Renal cortex interstitium (tissue), 15 donors: ENCODE measurements at places on chromosomes 7 and 10. TPM values are rescaled to one million over a fixed set of nuclear protein-coding genes. Genes with fewer than 3 reads are reported as not detected.

DNA sequence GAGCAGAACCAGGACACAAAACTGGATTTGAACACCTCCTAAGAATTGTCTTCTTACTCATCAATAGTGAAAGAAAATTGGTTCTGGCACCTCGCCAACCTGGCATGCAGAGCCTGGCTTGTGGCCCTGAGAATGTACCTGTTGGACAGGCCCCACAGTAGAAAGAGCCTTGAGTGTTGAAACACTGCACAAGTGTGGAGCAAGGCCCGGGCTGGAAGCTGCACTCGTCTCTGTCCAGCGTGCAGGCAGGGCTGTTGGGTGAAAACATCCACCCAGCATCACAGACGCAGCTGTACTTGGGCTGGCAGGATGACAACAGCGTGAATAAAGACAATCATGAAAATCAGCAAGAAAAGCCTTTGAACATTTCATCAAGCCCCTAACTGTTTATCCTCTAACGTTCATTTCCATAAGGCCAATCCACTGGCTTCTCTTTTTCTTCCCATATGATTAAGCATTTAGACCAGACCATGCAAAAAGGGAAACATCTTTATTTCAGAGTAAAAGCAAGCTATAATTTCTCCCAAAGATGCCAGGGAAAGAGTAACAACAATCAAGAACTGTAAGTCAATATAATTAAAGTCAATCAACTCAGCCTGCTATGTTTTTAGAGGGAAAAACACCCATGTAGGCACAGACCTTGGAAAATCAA, 15.6 kb downstream of the CUBN start:
- no peak for DNase-seq

The ABCC2 gene
- polyA plus RNA-seq = 10.3 TPM

The LOXL4 gene
- polyA plus RNA-seq = 3.3 TPM

The NXPH1 gene
- polyA plus RNA-seq = 0.06 TPM

DNA sequence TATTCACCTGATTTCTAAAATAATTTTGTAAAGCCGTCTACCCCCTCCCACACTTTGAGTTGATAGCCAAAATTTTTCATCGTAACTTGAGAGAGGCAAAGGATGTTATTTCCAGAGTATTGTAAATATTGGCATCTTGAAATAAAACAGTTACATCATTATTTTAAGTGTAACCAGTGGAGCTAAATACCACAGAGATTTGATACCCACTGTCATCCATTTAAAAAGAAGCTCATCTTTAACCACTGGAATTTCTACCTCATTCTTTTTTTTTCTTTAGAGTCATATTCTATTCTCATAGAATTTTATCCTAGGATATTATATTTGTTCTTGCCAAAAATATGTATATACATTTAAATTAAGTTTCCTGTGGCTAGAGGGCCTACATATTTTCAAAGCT, 48.6 kb downstream of the CAMK1D start:
- DNase-seq = no peak

The DNAH11 gene
- 0.78 TPM for polyA plus RNA-seq

GRCh38 chr7:67343572-67343971, 346.9 kb downstream of the TYW1 start:
- no peak for DNase-seq

- no peak for DNase-seq
These were observed 780.3 kb downstream of the SUGCT start for GRCh38 chr7:40915071-40915470.

GRCh38 chr10:18164093-18164492, 23.9 kb downstream of the CACNB2 start:
- no peak for DNase-seq

- DNase-seq = no peak
These were observed 38.8 kb downstream of the CDHR3 start for GRCh38 chr7:106001886-106002285.

- no peak for DNase-seq
These were observed 127.1 kb downstream of the KMT2E start for GRCh38 chr7:105141068-105141467.

DNA sequence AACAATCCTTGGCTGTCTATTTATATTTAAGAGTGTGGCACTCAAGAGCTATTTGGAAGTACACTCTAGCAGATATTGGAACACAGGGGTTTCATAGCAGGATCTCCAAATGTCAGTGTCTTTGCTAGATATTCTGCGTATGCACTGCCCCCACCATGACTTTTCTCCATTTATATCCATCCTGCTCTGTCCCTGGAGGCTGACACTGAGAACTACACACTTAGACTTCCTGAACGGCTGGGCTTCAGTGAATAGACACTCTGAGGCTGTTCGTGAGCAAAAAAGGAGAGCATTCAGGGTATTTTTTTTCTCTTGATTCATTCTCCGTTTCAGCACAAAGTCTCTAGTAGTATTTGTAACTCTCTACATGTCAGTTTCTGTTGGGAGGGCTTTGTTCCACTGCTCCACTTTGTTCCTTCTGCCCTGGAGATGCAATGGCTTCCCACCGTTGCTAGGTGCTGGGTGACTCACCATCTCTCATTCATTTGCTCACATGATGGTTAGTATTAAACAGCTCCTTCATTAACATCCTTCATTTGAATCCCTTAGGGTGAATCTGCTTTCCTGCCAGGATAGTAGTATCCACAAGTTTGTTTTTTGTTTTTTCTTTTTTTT, 155.9 kb upstream of the SLC13A1 start:
- DNase-seq = no peak

DNA sequence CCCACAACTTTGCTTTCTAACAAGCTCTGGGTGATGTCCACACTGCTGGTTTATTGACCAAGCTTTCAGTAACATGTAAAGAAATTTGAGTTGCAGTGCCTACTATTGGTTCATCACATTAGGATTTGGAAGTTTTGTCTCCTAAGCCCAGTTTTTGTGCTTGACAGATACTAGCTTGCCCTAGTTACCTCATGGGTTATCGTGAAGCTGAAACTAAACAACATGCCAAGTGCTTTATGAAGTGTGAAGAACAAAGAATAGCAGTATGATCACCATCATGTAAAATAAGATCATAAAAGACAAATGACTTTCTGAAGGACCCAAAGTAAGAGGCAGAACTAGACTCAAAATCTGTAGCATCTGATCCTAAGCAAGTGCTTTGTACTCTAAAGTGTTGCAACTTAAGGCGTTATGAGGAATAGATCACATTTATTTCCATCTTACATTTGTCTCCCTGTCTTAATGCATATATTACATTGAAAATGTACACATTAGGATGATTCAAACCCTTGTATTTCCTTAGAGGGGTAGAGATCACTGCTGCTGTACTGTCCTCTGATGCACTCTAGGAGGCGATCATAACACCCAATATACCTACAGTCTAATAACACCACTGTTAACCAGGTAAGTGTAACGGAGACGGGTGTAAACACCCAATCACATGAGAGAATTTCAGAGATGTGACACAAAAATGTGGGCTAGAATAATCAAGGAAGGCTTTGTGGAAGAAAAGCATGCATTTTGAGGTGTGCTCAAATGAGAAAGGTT, 71.3 kb downstream of the NRCAM start:
- no peak for DNase-seq

DNA sequence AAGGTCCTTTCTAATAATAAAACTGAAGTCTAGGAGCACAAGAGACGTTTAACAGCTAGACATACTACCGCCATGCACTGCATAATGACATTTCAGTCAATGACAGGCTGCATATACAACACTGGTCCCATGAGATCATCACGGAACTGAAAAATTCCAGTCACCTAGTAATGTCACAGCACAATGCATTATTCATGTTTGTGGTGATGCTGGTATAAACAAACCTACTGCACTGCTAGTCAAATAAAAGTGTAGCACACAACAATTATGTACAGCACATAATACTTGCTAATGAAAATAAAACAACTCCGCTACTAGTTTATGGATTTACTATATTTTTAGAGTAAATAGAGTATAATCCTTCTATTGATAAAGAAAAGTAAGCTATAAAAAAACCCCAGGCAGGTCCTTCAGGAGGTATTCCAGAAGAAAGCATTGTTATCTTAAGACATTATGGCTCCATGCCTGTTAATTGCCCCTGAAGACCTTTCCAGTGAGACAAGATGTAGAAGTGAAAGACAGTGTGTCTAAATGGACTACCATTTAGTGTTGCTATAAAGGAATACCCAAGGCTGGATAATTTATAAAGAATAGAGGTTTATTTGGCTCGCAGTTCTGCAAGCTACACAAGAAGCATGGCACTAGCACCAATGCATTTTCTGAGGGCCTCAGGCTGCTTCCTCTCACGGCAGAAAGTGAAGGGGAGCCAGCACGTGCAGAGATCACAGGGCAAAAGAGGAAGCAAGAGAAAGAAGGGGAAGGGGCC, 47.1 kb downstream of the HIBADH start:
- no peak for DNase-seq

GRCh38 chr10:117621795-117622420, 79.4 kb downstream of the EMX2 start:
- no peak for DNase-seq

GRCh38 chr7:43461349-43462024, 121.4 kb upstream of the STK17A start:
- DNase-seq = no peak

- no peak for DNase-seq
These were observed 87.5 kb upstream of the IFRD1 start for GRCh38 chr7:112362731-112363131.

The CPED1 gene
- 43.9 TPM for polyA plus RNA-seq

The NPY4R2 gene
- polyA plus RNA-seq = not detected

DNA sequence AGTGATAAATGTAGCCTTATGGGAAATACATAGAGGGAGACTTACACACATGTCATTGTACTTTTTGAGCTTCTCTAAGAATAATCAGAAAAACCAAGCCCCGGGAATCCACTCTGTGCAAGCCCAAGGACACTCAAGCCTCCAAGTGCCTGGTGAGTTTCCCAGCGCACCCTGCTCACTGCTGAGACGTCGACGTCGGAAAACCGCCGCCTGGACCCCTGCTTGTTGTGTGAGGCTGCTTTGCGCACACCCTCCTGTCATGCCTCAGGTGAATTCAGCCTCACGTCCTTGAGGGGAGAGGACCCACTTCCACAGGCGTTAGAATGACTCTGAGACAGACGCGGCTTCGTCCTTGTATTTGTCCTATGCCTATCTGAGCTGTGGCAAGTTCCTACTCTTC, 368.4 kb upstream of the AKR1E2 start:
- DNase-seq = no peak

The VIPR2 gene
- 2.3 TPM for polyA plus RNA-seq

DNA sequence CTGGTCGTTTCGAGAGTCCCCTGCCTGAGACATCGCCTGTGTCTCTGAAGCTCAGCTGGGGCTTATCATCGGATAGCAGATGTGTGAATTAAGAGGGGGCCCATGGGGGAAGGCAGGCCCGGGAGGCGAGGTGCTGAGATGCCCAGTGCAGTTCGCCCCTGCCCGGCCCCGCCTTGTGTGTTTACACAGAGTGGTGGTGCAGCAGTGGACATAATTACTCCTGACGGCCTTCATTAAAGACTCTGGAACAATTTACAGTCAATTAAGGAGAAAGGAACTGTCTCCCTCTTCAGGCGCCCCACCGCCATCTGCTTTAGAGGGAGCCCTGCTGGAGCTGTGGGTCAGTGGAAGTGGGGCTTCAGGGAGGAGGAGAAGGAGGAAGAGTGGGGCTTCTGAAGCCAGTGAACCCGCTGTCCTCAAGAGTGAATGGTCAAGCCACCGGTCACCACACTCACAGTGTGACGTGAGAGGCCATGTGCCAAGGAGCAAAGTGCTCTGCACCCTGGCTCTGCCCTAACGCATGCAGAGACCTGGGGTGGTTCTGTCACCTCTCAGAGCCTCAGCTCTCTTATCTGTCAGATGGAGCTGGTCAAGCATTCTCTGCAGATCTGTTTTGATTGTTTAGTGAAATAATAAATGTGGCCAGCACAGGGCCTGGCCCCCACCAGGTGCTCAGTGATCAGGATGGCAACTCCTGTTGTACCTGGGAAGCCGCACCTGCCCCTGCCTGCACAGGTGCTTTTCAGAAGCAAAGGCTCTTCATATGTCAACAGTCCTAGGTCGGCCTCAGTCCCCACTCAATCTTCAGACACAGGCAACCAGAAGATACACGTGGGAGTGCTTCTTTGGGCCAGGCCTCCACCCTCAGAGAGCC, 65.6 kb downstream of the CDH23 start:
- DNase-seq = no peak

DNA sequence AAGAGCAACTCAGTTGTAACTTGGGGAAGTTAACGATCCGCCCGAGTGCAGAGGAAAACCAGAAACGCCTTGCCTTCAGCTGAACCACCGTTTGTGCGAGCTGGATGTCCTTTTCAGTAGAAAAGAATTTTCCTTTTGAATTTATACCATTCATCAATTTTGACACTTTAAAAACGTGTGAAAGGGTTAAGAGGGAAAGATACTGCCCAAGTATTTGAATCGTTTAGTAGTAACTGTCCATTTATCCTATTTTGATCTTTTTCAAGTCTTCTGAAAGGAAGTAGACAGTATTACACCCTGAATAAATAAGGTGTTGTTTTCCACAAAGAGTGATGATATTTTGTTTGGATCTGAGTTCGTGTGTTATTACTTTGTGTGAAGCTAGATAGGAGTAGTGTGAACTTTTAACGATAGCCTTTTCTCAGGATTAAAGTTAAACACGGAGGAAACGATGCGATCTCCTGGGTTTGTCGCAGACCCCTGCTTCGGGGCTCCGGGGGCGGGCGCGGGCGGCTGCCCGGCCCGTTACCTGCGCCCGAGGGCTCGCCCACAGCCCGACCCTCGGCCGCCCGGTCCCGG, 830 bp upstream of the BMI1 start:
- no peak for DNase-seq

The GPAM gene
- 15.1 TPM for polyA plus RNA-seq

- DNase-seq = no peak
These were observed 60.3 kb upstream of the POT1 start for GRCh38 chr7:124989911-124990310.

DNA sequence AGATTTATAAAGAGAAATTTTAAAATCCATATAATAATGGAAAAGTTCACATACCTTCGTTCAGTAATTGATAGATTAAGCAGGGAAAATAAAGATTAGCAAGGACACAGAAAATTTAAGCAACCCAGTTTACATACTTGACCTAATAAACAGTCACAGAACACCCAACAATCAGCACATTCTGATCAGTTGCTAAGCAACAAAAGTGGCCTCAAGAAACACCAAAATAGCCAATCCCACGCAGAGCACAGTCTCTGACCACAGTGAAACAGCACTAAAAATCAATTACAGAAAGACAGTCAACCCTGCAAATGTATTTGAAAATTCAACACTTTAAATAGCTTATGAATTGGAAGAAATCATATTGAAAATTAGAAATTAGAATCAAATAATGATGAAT, 39.3 kb upstream of the DRGX start:
- DNase-seq = no peak

GRCh38 chr7:1931256-1931950, 261.3 kb downstream of the ELFN1 start:
- no peak for DNase-seq

DNA sequence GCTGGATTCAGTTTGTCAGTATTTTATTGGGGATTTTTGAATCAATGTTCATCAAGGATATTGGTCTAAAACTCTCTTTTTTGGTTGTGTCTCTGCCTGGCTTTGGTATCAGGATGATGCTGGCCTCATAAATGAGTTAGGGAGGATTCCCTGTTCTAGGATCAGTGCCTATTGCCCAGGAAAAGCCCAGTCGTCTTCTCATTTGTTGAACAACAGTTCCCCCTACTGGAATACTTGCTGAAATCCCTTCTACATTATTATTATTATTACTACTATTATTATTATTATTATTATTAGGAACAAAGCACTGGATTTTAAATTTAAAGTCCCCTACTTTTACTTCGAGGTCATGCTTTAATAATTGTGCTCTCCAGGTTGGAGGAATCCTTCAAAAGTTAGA, 528.9 kb downstream of the MAGI2 start:
- DNase-seq = no peak

The NUTM2D gene
- polyA plus RNA-seq = 11.3 TPM
